ENCODE measurements at places on chromosomes 5 and 9.

GRCh38 chr9:27212191-27212590 lies 84.8 kb downstream of the EQTN start:
- DNase-seq, result no peak

DNA sequence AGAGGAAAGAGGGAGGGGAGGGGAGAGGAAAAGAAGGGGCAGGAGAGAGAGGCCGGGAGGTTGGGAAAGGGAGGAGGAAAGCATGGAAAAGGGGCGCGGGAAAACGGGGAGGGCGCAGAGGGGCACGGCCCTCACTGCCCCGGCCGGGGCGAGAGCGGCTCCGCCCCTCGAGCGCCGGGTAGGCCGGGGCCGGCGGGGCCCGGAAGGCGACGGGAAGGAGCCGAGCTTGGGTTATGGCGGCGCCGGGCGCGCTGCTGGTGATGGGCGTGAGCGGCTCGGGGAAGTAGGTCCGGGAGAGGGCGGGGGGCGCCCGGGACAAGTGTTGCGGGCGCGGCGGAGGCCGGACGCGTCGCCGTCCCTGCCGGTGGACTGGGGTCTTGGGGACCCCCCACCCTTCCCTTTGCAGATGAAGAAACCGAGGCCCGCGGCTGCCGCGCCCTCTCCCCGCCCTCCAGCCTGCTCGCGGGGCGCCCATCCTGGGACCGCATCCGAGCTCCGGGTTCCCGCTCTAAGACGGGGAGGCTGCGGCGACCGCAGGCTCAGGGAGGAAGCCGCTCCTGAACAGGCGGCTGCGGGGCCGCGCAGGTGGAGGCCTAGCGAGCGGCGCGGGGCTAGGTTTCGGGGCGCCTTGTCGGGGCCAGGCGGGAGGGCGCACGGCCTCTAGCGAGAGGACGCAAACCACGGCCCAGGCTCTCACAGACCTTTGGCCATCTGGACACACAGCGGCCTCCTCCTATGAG lies at the start of gene IDNK:
Gene IDNK, plus strand, starts transcription at position 205 of the 740 bp plus-strand sequence. Its CDS starts 29 bp downstream, at position 234.
- no peak for DNase-seq

- no peak for DNase-seq
Observed at GRCh38 chr9:123662057-123662776, 267.7 kb downstream of the DENND1A start.

GRCh38 chr9:16133556-16134227 lies 580.8 kb downstream of the CCDC171 start:
- peak; percentile 91 for DNase-seq

All from hematopoietic multipotent progenitor cell treated with erythropoietin and hydrocortisone succinate and interleukin-3 and kit ligand, for 6 days (in vitro differentiated cells).